ENCODE measurements at places on chromosomes 11 and 22.

- DNase-seq: no peak
Observed at GRCh38 chr11:76824980-76825725, 35.6 kb upstream of the ACER3 start.

DNA sequence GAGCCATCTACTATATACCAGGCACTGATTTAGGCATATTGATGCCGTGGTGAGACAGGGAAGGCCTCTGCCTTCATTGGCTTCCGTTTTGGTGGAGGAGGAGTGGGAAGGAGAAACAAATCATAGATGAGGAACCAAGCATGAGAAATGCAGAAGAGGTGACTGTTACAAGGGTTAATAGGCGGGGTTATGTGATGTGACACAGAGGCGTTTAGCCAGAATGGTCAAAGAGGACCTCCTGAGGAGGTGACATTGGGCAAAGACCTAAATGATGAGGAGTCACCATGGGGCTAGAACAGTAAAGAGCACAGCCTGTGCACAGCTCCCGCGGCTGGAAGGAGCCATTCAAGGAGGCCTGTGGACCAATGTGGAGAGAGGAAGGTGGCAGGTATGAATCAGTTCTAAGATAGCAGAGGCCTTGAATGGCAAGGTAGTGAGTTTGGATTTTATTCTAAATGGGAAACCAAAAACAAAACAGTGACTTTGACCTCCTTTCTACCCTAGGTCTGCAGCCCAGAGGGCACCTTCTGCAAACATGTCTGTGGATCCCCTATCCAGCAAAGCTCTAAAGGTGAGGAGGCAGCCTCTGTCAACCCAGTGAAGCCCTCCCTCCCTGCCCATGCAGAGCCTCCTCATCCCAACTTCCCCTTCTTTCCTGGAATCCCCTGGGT lies 11.7 kb downstream of the MAFF start:
- no peak for DNase-seq

DNA sequence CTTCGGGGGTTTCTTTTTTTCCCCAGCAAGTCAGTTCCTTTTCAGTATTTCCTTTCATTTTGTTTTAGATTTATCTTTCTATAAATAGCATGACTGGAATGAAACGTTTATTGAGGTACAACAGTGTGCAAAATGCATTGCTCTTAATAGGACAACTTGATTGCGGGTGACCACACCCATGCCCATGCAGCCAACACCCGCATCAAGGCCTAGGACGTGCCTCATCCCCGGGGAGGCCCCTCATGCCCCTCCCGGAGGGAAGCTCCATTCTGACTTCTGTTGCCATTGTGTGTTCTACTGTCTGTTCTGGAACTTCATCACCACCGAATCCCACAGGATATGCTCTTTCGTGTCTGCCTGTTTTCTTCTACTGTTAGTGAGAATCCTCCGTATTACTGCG lies 82.2 kb downstream of the RPS6KA4 start:
- no peak for DNase-seq

- DNase-seq: no peak
Observed at GRCh38 chr11:41497974-41498373, 38.5 kb upstream of the LRRC4C start.

DNA sequence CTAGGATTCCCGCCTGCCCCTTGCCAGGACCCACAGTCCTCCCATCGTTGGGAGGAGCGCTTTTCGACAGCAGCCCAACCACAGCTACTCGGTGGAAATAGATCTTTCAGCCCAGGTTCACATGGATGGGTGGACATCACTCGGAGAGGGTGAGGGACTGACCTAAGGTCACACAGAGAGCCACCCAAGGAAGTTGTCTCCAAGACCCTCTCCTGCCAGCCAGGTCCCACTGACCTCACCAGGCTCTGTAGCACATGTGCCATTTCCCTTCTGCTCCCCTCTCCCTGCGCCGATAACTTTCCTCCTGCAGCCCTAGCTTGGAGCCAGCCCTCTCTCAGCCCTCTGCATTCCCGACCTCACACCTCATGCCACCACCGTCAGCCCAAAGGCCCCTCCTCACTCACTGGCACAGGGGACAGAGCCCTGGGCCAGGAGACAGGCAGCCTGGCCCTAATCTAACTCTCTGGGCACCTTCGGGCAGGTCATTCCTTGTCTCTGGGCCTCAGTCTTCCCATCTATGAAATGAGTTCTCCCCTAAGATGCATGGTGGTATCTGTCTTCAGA lies 4.7 kb downstream of the KCNJ4 start:
- no peak for DNase-seq

- DNase-seq: peak; percentile 28
Observed at GRCh38 chr22:44330744-44331660, 18.3 kb upstream of the SHISAL1 start.

DNA sequence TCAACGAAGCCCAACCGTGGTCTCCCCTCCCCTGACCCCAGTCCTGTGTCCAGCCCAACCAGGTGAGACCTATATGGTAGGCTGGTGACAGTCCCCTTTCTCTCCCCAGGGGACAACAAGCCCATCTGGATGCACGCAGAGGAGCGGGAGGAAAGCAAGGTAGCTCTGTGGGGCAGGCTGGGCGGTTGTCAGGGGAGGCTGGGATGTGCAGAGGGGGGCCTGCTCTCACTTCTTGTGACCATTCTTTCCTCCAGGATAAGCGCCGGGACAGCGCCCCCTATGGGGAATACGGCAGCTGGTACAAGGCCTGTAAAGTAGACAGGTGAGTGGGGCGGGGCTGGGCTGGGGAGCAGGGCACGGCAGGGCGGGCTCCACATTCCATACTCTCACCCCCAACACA lies 3.5 kb upstream of the RAB1B start:
- DNase-seq: no peak

GRCh38 chr11:11670574-11670973 lies 48.8 kb upstream of the GALNT18 start:
- DNase-seq: no peak

DNA sequence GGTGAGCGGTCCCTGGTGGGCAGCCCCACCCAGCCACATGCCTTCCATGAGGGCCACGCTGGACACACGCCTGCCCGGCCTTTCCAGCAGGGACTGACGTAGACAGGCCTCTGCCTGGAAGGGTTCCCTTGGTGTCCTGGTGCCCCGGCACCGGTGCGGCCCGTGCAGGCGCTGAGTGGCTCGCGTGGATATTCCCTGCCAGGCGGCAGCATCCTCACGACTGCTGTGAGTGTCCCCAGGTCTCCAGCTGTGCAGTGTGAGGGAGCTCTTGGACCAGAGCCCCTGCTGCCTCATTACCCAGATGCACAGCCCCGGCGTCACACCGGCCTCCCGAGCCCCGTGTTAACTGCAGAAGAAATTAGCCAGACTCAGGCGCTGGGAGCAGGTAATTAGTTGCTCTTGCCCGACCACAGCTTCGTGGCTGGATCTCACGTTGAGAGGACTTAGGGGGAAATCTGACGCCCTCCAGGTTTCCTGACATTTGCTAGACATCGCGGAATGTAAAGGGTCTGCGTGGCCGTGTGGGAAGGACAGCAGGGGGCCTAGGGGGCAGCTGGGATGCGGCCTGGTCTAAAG lies 1196.3 kb downstream of the BRD1 start:
- no peak for DNase-seq

GRCh38 chr11:44564670-44565210 lies 723 bp upstream of the CD82 start:
- no peak for DNase-seq

DNA sequence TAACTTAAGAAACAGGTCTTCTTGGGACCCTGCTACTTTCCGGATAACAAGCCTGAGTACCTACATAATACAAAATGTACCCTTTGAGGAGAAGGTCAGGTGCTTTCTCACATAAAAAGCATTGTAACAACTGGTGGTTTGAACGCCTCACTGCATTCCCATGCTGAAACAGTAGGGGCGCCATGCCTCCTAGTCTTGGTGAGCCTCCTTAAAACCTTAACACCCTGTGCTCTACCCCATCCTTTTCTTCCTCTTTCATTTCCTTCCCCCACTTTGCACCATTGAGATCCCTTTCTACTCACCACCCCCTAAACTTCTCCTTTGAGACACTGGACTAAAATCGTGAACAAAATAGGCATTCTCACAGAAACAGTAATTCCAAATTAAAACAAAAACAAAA lies 729.3 kb downstream of the NTM start:
- no peak for DNase-seq

GRCh38 chr11:34405079-34405858 lies 33.5 kb upstream of the CAT start:
- DNase-seq: no peak

DNA sequence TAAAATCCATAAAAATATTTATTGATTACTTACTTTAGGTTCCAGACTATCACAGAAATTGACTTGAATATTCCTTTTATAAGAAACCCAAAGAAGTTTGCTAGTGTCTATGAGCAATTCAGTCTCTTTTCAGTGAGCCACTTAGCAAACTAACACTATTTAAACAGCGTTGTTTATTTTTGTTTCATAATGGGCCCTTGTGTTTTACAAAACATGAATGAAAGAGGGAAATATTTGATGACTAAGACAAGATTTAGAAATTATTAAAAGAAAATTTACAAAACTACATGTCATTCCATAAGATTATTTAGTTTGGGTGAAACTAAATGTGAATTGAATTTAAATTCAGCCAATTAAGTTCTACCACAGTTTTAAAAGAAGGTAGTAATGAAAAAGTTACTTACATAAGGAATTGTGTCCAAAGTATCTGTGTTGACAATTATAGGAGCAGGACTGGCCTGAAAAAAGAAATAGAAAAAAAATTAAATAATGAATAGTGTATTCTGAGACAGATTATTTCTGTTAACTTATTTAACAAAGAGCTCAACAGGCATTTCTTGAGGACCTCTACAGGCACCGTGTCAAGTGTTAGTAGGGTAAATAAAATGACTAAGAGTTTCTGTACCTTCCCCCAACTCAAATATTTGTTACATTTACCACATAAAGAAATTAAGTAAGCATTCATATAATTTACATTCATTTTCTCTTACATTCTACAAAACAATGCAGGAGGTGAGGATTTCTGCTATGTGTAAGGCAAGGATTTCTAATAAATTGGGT lies 964.9 kb upstream of the CCDC90B start:
- no peak for DNase-seq

- DNase-seq: no peak
Observed at GRCh38 chr11:64888729-64889511, 10.5 kb upstream of the EHD1 start.

- DNase-seq: no peak
Observed at GRCh38 chr11:1949302-1949701, 2.2 kb downstream of the MRPL23 start.

- DNase-seq: no peak
Observed at GRCh38 chr11:95524314-95525036, 265.1 kb downstream of the FAM76B start.
